Tibial nerve (tissue), 4 donors: ENCODE measurements at places on chromosomes 1 and 21. TPM values are rescaled to one million over a fixed set of nuclear protein-coding genes. Genes with fewer than 3 reads are reported as not detected.

PPM1J gene
- total RNA-seq = 0.66 TPM

ZSCAN20 gene
- total RNA-seq = 7.3 TPM

LHX8 gene
- total RNA-seq = not detected

GJA9 gene
- not detected for total RNA-seq

GRCh38 chr1:109392788-109393616 is 4.7 kb downstream of the SORT1 start:
- DNase-seq = peak; percentile 49

GRCh38 chr1:193533853-193534252 is 347.4 kb upstream of the B3GALT2 start:
- DNase-seq = no peak

DNA sequence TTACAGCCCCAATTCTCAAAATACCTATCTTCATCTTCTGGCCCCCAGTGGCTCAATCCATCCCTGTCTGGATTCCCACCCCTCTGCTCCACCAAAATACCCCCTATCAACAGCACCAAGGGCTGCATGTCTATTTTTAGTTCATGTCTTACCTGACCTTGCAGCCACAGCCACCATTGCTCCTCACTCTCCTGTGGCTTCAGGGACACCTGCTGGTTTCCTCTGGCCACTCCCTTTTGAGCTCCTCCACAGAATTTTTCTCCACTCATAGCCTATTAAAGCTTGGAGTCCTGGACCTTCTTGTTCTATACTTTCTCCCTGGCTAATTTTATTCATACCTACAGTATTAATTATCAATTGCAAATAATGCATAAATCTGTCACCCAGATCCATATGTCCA is 125.3 kb upstream of the NGF start:
- no peak for DNase-seq

- no peak for DNase-seq
Observed at GRCh38 chr1:116515702-116516101, 55.1 kb downstream of the CD58 start.

DNA sequence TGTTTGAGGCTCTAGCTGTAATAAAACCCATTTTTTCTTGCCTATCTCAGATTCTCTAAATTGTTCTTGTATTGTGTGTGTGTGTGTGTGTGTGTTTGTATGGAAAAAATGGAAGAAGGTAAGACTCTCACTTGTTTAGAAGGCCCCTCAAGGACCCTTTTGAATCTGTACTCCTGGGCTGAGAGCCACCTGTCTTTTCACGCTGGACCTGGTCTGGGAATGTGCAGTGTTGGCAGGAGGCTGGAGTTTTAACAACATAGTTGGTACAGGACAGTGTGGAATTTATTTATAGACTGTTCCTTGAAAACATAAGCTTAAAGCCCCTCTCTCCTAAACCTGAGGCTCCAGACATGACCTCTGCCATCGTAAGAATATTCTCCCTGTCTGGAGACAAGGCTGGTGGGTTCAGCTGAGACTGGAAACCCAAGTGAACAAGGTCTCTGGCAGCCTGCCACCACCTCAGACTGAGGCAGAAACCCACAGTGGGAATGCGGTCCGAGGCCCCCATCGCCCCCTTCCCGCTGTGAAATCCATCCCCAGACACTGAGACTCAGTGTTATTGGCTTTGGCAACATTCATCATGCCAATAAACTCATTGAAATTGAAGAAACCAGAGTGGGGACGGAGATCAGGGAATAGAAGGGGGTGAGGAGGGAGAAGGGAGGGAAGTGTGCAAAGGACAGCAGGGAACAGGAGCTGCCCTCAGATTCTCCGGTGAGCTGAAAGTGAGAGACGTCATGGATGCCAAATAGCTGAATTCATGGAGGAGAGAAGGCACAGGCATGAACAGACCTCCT is 24.6 kb upstream of the PLXNA2 start:
- no peak for DNase-seq

DNA sequence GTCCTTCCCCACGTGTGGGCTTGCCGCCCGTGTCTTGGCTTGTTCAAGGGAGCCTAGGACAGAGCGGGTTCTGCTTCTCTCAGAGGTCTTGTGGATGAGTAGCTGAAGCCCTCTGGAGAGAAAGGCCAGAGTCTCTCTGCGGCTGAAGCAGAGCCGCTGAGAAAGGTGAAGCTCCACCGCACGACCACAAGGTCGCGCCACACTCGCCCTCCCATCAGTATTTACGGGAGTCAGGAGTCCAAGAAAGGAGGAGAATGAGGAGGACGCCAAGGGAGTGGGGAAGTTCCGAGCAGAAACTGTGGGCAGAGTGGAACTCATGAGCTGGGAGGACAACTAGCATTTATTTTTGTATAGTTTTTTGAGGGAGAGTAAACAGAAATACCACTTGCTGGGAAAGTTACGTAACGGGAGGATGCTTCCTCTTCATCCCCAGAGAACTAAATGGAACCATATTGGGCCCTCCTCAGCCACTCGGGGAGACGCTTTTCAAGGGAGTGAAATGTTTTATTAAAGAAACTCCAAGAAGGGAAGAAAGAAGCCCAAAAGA is 51.6 kb upstream of the HAO2 start:
- no peak for DNase-seq

DNA sequence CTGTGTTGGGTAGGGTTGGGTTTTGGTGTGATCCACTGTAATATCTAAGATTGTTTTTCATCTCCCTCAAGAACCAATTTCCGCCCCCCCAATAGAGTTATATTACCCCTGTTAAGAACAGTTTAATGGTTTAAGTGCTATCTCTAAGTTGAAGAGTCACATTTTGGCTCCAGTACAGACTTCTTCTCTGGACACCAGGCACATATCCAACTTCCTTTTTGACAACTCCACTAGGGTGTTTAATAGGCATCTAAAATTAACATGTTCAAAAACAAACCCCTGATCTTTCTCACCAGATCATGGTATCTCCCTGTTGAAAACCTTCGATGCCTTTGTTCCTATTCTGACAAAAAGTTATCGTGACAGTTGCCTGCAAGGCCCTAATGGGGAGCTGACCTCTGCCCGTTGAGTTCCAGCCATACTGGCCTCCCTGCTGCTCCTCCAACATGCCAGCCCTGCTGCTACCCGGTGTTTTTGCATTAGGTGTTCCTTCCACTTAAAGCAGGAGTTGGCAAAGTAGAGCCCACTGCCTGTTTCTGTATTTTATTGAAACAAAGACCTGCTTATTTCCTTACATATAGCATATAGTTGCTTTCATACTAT is 18.6 kb downstream of the USP24 start:
- DNase-seq = no peak

DNA sequence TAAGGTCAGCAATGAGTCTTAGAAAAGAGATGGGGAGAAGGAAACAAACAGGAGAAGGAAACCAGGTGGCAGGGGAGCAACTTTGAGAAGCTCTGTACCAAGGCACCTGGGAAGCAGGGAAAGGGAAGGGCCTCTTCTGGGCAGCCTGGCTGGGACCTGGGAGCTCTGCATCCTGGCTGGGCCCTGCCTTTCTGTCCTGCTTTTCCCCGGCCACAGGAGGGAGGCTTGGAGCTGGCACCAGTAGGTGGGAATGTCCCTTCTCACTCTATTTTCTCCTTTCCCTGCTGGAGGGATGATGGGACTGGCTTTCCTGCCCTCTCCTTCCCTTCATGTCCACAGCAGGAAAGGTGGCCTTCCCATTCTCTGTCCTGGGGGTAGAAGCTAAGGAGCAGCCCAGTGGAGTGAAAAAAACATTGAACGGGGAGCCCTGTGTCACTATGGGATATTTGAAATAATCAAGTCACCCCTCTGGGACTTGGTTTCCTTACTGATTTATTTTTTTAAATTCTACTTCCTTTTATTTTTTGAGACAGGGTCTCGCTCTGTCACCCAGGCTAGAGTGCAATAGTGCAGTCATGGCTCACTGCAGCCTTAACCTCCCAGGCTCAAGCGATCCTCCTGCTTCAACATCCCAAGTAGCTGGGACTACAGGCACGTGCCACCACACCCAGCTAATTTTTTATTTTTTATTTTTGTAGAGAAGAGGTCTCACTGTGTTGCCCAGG is 5.1 kb upstream of the NES start:
- no peak for DNase-seq

DNA sequence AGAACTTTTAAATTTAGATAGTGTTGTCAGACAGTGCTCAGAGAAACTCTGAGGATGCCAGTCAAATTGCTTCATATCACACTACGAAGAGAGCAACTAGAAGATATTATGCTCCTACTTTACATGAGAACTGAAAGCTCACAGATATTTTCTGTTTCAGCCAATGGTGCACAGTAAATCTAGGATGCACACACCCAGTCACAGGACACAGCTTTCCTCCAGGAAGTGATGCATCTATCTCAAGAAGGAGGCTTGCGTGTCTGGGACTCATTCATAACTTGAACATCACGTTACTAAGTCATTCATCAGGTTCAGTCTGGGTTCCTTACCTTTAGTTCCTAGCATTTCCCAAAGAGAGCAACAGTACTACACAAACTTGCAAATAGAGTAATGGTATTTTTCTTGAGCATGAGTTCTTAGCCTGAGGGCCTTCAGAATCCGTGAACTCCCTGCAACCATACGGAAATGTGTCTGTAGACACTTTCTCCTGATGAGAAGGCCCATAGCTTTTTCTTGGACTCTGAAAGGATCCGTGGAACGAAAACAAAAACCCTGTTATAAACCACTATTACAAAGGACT is 12.2 kb downstream of the ZNF697 start:
- DNase-seq = no peak

DNA sequence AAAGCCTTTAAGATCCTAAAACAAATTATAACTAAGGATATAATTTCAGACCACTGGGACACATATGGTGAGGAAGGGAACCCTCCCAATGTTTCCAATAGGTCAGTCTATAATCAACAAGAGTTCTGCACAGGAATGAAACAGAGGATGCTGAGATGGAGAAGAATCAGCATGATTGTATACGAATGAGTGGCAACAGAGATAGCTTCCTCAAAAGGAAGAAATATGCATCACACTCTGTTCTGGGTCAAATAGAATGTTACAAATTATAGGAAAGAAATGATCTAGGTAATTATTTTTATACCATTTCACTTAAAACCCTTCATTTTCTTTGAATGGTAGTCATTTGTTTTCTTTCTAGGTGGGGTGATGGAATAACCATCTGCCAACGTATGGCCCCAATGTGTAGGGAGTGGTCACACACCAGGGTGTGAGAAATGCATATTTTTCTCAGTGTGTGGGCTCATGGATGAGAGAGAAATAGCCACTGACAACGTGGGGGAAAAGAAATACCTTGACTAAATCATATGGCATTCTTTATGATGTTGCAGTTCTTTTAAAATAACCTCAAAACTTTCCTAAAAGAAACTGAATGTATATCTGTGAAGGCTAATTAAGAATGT is 104.6 kb upstream of the IVNS1ABP start:
- DNase-seq = no peak

DNA sequence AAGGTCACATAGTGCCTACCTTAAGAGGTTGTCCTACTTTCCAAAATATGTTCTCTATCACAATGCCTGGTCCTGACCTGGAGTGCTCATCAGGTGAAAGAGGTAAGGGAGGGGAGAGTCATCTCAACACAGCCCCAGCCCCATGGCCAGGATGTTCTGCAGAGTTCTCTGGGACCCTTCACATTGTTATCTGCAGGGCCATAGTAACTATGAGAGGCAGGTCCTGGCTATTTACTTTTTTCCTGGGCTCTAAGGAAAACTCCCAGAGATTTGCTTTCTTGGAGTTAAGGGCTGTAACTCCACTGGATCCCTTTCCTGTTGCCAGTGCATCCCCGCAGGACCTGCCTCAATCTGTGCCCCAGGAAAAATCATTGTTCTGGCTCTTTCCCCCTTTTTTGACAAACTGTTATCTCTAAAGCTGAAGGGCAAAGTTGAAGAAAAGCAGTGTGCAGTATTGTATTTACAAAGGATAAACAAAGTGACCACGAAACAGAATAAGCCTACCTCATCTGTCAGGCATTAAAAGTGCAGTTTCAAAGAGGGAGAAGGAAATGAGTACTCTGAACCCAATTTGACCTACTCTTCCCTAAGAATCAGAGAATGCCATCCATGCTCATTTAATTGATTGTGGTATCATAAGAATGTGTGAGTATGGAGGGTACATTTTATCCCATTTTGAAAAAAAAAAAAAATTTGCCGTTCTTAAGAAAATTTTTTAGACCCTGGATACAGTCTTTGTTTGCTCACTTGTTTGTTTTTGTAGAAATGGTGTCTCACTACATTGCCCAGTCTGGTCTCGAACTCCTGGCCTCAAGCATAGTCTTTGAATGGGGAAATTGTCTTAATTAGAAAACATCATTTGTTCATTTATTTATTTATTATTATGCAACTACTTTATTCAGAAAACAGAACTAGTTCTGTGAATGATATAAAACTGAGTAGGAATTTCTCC is 149.6 kb downstream of the RHOU start:
- no peak for DNase-seq

DNA sequence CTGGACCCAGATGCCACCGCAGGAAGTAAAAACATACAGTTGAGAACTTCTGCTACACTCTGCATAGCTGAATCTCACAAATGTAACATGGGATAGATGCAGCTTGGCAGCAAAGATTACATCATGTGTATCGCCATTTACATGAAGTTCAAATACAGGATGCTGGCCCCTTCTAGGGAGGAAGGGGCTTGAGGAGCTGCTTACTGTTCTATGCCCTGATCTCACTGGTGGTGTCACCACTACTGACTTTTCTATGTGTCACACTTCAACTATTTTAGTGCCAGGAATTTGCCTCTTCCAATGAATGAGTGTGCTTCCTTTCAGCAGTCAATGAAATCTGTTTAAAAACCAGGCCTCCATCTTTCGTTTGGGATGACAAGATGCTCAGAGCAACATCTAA is 31.1 kb downstream of the MRAP start:
- no peak for DNase-seq
